ENCODE measurements at places on chromosomes 5 and 9. TPM values are rescaled to one million over a fixed set of nuclear protein-coding genes. Genes with fewer than 3 reads are reported as not detected.

DNA sequence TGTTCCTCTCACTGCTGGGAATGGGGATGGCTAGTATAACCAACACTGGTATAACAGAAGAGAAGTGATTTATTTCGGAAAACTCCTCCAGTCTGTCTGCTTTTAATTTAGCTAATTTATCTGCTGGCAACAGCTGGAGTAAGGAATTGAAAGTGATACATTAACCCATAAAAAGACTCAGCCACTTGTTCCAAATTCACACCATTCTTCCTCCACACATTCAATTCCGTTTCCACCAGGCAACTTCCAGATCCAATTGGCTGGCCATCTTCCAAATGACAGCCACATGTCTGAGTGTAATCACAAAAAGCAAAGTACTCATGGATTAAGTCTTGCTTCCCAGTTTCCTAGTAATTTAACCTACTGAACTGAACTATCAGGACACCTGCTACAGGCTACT, 77.1 kb upstream of the RETREG1 start:
- DNase-seq: no peak

DNA sequence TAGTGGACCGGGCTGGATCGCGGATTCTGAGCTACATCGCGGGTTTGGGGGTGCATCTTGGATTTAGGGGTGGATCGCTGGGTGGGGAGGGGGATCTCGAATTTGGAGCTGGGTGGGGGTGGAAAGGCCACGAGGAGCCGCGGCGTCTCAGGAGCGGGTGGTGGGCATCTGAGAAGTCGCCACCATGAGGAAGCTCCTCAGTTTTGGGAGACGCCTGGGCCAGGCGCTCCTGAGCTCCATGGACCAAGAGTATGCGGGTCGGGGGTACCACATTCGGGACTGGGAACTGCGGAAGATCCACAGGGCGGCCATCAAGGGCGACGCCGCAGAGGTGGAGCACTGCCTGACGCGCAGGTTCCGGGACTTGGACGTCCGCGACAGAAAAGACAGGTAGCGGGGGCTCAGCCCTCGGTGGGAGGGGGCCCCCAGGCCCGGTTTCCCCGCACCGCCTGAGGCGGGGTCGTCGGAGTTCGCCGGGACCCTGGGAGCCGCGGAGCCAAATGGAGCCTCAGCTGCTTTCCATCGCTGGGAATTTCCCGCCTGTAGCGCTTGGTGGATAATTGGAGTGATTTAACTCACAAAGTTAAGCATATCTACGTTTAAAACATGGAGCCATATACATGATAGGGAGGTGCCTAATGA, 376 bp downstream of the ANKRD18B start:
- no peak for DNase-seq

The RASGRF2 gene
- polyA plus RNA-seq: 2.7 TPM

The TMOD1 gene
- polyA plus RNA-seq: 28.7 TPM

The GOLM1 gene
- polyA plus RNA-seq: 28.0 TPM

The SLC34A1 gene
- polyA plus RNA-seq: not detected

The LCN6 gene
- polyA plus RNA-seq: 13.0 TPM
